ENCODE measurements at places on chromosomes 6 and 20.

- DNase-seq: no peak
These were observed 106.4 kb upstream of the FOXO3 start for GRCh38 chr6:108454356-108454755.

DNA sequence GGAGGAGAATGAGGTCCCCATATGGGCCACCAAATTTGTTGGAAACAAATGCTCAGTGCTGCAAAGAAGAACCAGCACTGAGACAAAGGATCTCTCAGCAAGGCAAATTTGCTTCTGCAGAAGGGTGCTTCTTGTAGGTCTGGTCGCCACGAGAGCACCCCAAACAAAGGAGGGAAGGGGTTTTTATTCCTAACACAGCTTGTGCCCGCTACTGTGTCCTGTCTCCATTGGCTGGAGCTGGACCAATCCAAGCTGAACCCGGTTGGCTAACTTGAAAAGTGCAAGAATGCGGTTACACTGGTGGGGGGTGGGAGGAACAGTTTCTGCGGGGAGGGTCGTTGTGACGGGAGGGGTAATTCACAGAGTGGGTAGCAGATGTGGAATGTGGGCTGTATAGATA, 54.1 kb upstream of the TULP1 start:
- no peak for DNase-seq

DNA sequence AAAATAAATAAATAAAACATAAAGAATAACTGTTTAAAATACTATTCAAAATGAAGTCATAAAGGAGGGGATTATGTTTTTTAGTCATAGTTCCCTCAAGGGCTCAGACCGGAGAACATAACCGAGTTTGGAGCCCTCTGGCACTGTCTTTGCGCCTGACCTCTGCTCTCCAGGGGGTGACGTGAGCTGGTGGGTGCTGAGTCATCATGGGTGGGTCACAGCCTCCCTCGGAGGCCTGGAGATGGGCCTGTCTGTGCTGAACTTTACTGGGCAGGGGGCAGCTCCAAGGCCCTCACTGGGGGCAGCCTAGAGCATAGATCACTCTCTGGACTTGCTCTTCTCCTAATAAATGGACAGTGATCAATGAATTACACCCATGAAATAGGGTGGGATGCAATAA, 3.1 kb upstream of the MAVS start:
- DNase-seq: no peak

DNA sequence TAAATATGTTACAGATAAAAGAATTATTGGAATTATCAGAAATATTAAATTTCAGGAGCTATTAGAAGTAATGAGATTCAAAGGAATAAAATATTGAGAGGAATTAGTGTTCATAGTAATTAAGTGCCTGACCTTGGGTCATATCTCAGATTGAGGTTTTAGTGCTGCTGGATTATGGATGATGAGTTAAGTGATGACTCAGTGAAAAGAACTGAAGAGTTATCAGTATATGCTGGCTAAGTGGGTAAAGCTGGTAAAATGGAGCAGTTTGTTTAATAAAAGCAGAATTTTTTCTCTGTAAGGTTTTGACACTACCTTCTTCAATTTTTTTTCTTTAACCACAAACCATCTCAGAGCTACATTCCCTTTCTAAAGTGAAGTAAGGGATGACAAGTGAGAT, 206.7 kb downstream of the MANEA start:
- no peak for DNase-seq

DNA sequence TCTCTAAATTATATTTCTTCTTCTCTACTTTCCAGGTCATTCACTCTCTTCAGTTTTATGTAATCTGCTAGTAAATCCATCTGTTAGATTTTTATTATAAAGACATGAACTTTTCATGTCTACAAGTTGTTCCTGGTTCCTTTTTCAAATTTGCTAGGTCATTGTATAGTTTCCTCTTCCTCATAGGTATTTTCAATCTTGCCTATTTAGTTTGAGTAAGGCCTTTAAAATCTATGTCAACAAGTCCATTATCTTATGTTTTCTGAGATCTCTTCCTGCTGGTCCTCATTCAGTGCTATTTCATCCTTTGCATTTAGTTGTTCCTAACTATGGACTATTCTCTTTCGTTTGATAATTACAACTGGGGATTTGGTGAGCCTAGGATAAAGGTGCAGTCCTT, 11.0 kb downstream of the RRBP1 start:
- no peak for DNase-seq

GRCh38 chr20:879626-880025, 36.5 kb downstream of the ANGPT4 start:
- no peak for DNase-seq
